ENCODE measurements at places on chromosomes 5 and 9.

- no peak for DNase-seq
Measured at GRCh38 chr5:138495351-138495750, 30.1 kb downstream of the EGR1 start.

DNA sequence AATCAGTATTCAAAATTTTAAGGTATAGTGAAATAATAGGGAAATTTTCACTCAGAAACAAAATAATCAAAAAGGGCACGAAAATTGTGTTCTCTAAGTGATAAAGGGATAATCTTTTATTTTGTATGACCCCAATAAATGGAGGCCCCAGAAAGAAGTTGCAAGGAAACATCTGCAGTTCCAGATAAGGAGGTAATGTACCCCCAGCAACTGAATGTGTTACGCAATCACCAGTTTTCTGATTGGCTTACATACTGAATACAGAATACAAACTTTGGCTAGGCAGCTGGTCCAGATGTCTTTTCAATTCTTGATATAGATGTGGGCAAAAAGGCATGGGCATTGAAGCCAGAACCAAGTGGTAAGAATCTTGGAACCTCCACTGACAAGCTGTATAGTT is 1.7 kb upstream of the TOPORS start:
- no peak for DNase-seq

- DNase-seq = no peak
Measured at GRCh38 chr5:147920420-147921030, 14.2 kb upstream of the C5orf46 start.

DNA sequence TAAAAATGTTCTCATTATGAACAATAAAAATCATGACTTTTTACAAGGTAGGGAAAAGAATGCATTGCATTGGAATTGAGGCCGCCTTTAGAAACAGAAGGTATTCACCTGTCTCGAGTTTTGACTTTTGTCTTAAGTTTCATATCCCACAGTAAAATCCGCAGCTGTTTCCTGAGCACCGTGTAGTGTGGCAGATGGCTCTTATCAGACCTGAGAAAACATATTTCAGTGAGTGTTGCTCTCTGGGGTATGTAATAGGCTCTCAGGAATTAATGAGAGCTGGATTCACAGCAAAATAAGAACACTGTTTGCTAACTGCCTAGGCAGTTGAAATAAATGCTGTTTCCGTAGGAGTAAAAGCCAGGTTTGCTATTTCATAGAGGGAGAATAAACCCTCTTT is 221.4 kb downstream of the CFAP90 start:
- no peak for DNase-seq

DNA sequence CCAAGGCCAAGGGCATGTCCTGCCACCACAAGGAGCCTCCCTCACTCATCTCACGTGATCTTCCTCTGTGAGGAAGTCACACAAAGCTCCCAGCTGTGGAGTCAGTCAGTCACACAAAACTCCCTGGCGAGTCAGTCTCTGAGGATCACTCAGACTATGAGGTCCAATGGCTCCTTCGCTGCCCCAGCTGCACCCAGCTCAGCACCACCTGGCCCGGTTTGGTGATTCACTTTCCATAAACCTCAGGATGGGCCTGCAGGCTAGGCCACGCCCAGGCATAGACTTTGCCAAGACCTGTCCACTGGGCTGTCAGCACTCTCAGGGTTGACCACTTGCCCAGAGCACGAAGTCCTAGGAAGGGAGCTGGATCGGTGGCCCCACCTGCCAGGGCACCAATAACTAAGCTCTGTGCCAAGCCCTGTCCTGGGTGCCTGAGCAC is 233.8 kb downstream of the HSPA4 start:
- no peak for DNase-seq

DNA sequence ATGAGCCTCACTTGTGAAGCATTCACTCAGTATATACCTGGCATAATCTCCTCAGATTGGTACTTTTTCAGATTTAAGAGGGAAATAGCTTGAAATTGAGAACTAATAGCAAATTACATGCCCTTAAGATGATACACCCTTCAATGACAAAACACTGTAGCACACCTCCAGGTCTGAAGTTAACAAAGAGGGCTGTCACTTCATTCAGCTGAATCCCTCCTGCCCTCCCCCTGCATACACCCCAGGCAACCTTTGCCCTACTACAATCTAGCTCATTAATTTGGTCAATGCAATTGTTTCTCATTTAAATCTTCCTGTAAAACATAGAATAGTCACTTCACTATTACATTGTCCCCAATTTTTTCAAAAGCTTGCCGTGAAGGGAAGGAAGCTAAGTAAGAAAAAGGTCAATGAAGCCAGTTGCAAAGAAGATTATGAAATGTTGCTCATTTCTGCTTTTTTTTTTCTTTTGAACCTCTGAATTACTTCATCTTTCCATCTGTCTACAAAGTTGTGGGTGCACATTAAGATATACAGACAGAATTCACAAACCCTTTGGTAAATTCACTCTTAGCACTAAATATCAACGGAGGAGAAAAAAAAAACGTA is 294.8 kb upstream of the PTGER4 start:
- no peak for DNase-seq

DNA sequence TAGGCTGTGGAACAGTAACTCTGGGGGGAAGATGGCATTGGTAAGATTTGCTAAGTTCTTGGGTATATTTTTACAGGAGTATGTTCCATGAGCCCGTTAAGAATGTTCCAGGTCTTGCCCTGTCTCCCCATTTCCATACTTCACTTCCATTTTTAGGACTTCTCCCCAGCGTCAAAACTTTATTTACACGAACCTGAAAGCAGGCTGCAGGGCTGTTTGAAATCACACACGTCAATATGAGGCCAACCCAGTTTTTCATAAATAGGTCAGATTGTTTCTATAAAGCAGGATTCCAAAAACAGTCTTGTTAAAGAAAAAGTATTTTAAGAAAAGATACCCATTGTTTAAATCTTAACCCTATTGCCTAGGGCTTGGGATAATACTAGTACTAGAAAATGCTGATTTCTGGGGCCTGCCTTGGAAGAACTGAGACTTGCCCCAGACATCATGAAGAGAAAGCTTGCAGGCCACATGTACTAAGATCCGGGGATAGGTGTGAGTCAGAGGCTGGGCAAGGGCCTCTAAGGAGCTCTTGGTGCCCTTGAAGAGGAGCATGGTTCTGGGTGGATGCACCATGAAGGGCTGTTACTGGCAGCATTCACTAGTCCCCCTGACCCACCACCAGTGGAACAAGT is 24.2 kb downstream of the TRIO start:
- no peak for DNase-seq

DNA sequence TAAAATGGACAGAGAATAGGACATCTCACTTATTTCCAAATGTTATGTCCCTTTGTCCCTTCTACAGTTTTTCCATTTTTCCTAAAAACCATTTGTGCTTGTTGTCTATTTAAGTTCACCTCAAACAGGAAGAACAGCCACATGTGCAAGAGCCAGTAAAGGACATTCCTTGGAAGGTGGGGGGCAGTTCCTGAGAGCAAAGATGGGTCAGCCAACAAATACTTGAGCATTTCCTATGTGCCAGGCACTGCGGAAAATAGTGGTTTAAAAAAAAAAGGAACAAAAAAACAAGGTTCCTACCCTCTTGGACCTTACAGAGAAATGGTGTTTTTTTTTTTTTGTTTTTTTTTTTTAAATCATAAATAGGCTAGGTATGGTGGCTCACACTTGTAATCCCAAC is 26.8 kb downstream of the ANP32B start:
- DNase-seq = no peak

DNA sequence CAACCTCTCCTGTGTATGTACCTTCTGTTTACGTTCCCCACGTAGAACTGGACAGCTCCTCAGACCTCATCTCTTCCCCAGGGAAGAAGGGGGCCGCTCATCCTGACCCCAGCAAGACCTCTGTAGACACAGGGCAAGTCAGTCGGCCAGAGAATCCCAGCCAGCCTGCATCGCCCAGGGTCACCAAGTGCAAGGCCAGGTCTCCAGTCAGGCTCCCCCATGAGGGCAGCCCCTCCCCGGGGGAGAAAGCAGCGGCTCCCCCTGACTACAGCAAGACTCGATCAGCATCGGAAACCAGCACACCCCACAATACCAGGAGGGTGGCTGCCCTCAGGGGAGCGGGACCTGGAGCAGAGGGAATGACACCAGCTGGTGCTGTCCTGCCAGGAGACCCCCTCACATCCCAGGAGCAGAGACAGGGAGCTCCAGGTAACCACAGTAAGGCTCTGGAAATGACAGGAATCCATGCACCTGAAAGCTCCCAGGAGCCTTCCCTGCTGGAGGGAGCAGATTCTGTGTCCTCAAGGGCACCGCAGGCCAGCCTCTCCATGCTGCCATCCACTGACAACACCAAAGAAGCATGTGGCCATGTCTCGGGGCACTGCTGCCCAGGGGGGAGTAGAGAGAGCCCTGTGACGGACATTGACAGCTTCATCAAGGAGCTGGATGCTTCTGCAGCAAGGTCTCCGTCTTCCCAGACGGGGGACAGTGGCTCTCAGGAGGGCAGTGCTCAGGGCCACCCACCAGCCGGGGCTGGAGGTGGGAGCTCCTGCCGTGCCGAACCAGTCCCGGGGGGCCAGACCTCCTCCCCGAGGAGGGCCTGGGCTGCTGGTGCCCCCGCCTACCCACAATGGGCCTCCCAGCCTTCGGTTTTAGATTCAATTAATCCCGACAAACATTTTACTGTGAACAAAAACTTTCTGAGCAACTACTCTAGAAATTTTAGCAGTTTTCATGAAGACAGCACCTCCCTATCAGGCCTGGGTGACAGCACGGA is 86.7 kb downstream of the GOLPH3 start:
- no peak for DNase-seq

DNA sequence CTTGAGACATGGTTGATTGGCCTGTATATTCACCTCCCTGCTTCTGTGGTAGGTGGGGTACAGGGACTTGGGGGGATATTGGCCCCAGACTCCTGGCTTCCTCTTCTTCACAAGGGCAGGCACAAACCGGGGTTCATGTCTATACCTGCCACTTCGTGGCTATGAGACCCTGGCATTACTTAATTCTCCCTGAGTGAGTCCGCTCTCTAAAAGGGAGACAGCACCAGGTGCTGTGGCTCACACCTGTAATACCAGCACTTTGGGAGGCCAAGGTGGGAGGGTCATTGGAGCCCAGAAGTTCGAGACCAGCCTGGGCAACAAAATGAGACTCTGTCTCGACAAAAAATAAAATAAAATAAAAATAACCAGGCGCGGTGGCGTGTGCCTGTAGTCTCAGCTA is 178.5 kb downstream of the GABBR2 start:
- DNase-seq = no peak

DNA sequence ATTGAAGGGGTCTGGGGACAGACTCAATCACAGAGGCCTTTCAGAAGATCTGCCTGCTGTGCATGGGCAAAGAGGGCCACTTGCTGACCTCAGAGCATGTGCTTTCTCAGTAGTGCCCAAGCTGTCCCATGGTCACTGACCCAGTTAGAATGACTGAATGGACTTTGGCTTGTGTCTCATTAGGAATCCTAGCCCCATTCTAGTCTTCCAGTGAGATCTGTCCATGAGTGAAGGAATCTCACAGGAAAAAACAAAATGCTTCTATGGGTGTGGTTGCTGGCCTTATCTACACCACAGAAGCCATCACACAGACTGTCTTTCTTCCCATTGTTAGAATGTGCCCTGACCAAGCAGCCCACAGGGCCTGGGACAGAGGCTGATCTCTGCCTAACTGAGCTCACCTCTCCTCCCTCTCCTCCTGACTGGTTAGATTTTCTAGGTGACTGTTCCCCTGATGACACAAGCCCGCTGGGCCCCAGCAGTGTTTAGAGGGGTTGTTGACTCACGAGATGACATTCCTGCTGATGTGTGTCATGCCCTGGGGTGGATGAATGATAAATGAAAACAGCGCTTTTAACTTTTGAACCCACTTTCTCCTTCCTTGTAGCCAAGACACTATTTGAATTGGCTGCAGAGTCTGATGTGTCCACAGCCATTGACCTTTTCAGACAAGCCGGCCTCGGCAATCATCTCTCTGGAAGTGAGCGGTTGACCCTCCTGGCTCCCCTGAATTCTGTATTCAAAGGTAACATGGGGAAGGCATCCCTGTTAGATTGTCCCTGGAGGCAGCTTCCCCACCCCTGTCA is 24.8 kb downstream of the TGFBI start:
- no peak for DNase-seq

- no peak for DNase-seq
Measured at GRCh38 chr5:89105836-89106235, 222.9 kb upstream of the MEF2C start.

- DNase-seq = no peak
Measured at GRCh38 chr5:166570865-166571264, 1720.6 kb upstream of the WWC1 start.

All from activated naive CD8-positive, alpha-beta T cell treated with anti-CD3 and anti-CD28 coated beads, Interleukin-2, amount 10 ng/mL, durations not matched to agents 7 days and 5 days (primary cell).